ENCODE measurements at places on chromosomes 7 and 10. TPM values are rescaled to one million over a fixed set of nuclear protein-coding genes. Genes with fewer than 3 reads are reported as not detected.

DNA sequence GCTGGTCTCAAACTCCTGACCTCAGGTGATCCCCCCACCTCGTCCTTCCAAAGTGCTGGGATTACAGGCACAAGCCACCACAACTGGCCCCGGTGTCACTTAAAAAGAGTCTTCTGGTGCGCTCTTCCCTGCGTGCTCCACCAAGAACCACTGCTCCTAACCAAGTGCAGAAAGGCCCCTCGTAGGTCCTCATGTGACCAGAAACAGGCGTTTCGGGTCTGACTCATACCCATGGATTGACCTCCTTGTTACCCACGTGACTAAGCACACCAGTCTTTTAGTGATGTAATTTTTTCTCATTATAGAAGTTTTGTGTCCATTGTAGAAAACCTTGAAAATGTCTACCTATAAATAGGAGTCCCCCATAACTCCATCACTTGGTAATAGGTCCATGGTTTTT lies 13.9 kb downstream of the FKBP6 start:
- DNase-seq = no peak

GRCh38 chr7:127657500-127657899 lies 5.5 kb downstream of the SND1 start:
- DNase-seq = no peak

DNA sequence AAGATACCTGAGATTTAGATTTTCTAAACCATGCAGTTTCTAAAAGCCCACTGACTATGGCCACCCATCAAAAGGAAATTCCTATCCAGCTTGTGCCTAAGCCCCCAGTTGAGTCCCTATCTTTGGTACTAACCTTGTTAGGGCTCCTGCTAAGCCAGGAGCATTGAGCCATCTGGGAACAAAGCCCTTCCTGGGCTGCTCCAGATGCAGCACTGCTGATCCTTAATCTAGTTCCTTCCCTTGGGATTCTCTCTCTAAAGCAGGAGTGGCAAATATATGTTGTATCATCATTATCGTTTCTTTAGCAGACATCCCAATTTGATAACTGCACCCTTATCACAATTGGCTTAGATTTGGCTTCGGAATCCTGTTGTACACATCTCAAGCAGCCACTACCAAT lies 24.7 kb upstream of the PDLIM1 start:
- DNase-seq = no peak

- no peak for DNase-seq
Measured at GRCh38 chr10:13788711-13789447, 202.1 kb downstream of the PRPF18 start.

DNA sequence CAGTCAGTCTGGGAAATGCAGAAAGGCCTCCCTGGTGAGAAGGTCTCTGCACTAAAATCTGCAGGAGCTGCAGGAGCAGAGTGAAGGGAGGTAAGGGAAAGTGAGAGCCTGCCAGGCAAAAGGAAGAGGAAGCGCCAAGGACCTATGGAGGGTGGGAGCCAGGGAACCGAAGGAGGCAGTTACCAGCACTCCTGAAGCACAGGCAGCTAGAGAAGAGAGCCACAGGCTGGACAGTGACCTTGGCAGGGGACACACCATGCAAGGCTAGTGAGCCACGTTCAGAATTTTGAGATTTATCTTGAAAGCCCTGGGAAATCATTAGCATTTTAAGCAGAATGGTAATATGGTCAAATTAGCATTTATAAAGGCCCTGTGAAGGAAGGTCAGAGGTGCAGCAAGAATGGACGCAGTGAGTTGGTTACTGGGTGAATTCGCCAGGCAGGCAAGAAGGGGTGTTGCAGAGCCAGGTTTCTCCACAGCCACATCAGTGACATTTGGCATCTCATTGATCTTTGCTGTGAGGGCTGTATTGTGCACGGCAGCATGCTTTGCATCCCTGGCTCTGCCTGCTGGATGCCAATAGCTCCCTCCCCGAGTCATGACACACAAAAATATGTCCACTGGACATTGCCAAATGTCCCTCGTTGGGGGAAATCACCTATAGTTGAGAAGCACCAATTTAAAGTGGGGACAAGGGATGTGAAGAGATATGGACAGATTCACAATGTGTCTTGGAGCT lies 54.7 kb upstream of the LANCL2 start:
- no peak for DNase-seq

GRCh38 chr7:135147899-135148721 lies at the start of gene TMEM140:
Gene TMEM140, plus strand, starts transcription at chr7:135148072. Its CDS starts 16,370 bp downstream, at chr7:135164442.
- DNase-seq = no peak

GRCh38 chr7:103346396-103346795 lies 1.0 kb upstream of the PSMC2 start:
- DNase-seq = no peak

DNA sequence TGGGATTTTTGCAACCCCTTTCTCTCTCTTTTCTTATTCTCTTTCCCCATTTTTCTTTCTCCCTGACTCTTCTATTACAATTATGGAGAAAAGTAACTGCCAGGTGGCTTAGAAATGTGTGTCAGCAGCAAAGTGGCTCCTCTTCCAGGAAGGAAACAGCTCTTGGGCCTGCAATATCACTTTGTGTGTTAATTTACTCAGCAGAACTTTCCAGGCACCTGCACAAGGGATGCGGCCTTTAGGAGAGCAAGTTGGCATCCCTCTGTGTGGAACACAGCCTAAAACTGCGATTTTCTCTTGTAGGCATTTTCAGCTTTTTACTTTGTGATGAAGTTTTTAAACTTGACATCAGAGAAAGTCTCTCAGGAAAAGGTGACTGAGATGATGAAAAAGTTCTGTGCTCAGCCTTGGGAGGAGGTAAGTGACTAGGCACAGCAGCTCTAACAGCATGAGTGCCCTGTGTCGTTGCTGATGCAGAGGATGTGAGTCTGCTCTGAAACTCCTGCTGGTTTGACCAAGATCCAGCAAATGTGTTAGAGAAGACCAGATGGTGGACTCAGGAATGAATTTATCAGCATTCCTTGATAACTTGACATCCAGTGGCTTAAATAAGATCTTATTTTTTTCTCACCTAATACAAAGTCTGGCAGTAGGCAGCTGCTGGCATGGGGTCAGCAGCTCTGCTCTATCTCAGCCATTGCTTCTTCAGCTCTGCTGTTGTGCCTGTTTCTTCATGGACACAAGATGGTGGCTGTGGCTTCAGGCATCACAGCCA lies 47.4 kb upstream of the CC2D2B start:
- DNase-seq = no peak

- DNase-seq = no peak
Measured at GRCh38 chr7:140601566-140602174, 38.9 kb downstream of the DENND2A start.

DNA sequence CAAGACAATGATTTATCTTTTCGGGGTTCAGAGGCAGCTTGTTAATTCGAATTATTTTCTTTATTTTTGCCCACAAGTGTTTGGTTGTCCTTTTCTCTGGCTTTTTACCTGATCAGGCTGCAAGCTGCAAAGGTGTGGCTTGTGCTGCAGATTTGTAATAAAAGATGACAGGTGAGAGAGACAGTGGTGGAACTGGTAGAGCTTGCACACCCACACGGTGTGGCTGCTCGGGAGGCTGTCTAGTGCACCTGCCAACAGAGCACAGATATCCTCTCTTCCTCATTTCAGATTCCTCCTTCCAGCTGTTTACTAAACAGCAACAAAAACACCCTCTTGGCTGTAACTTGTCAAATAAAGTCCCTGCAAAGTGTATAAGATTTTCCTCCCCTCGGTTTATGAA lies 9.2 kb downstream of the GJD4 start:
- DNase-seq = no peak

DNA sequence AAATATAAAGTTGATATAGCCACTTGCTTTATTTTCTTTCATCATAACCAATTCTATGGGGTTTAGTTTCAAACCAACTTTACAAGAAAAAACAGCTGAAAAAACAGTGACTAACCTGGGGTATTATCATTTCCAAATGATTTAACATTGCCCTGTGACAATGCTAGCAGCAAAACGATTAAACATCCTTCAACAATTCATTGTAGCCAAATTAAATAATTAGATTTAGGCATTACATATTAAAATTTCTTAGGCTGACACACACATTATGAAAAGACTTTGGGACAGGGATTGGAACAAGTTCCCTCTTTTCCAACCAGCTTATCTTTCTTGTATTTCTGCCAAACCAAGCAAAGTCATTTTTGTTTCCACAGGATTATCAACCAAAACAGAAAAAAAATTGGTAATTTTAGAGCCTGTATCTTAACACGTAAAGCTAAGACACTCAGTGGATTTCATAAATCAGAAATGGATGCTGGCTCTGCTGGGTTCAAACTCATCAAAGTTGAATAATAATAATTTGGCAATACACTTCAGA lies 84.0 kb downstream of the SEMA3D start:
- DNase-seq = no peak

DNA sequence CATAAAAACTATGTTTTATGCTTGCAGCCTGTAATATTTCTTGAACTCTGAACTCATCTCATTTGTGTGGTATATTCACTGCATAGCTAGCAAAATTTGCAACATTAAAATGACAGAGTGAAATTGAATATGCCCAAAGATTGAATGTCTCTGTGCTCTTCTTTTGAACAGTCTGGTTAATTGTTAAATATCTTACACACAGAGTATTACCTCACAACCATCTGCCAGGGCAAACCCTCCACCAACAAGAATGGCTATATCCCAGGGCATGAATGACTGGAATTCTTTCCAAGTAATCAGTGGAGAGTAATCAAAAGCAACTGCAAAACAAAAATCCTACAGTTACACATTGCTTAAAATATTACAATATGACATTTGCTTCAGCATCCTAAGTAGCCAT lies 76.9 kb downstream of the SLC13A1 start:
- DNase-seq = no peak

GRCh38 chr10:79069325-79070080 lies 737 bp downstream of the ZMIZ1 start:
- DNase-seq = peak; percentile 41

- no peak for DNase-seq
Measured at GRCh38 chr7:134320201-134320600, 3.5 kb upstream of the SLC35B4 start.

DNA sequence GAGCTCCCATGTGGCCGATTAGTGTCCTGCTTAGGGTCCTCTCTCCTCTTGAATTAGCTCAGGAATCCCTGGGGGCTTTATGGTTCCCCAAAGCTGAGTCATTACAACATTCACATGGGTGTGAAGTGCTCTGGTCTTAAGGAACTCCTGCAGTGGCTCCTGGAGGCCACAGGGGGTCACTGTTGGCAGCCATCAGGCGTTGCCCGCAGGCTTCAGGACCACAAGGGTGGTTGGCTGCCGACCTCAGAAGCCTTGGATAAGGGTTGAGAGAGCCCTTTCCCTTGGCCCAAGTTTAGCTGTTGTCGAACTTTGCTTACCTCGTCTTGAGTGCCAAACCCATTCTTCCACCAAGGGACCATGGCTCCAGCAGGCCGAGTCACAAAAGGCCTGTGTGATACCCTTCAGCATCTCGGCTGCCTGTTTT lies 61.7 kb downstream of the SH2D4B start:
- peak; percentile 59 for DNase-seq

- no peak for DNase-seq
Measured at GRCh38 chr10:76786504-76787072, 851.0 kb downstream of the KCNMA1 start.

- DNase-seq = peak; percentile 38
Measured at GRCh38 chr7:30285536-30286284, 1.3 kb downstream of the ZNRF2 start.

DNA sequence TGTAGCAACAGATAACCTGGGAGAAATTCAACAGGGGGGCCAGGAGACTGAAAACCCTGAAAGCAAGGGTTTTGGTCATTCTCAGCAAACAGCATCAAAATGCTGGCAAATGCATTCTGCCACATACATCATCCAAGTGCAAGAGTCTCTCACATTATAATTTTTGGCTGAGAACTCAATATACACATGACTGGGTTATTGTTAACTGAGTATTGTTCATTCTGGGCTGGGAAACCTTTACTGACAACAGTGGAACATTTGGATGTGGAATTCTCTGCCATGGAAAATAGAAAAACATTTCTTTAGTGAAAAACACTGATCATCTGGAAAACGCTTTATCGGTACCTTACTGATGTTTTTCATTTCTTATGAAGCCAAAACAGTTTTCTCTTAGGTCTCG lies 73.1 kb upstream of the MET start:
- DNase-seq = no peak

- no peak for DNase-seq
Measured at GRCh38 chr7:71652510-71652909, 520.6 kb downstream of the GALNT17 start.

GRCh38 chr7:48280100-48280499 lies 108.8 kb downstream of the ABCA13 start:
- DNase-seq = no peak

GRCh38 chr7:89837515-89837914 lies 316.8 kb upstream of the STEAP1 start:
- DNase-seq = no peak

DNA sequence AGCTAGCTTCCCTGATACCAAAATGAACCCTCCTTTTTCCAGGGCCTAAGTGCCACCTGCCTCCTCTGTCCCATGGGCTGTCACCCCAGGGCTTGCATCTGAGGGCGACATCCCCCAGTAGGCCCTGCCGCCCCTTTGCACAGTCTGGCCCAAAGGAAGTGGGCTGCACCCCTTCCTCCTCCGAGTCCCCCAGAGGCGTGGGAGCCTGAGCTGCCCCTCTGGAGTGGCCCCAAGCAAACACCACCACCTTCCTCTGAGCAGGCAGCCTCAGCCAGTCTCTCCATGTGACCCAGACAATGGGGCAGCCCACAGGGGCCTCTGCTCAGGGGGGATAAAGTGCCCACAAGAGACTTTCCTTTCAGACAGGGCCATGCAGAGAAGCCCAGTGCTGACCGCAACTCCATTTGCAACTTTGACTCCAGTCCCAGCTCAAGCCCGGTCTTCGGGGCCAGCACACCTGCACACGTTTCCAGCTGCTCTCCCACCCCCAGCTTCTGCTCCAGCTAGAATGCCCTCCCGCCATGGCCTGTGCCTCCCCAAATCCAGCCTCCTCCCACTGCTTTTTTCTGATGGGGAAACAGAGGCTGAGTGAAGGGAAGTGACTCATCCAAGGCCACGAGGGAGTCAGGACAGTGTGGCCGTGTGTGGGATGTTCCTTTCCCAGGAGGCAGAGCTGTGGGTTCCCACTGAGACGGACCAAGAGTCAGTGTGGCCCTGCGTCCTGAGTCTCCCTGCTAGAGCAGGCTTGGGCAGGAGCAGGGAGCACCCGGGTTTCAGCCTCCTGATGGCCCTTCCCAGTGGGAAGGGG lies 111.9 kb downstream of the ZMIZ1 start:
- DNase-seq = no peak

- no peak for DNase-seq
Measured at GRCh38 chr7:96349572-96349971, 27.7 kb upstream of the SLC25A13 start.

- DNase-seq = no peak
Measured at GRCh38 chr7:155722118-155722517, 77.7 kb downstream of the RBM33 start.

The PUS7 gene
- 25.4 TPM for polyA plus RNA-seq

The TRIM24 gene
- 68.1 TPM for polyA plus RNA-seq

The MACC1 gene
- 10.8 TPM for polyA plus RNA-seq

The FOXP2 gene
- polyA plus RNA-seq = 7.4 TPM

The FRMD4A gene
- 85.8 TPM for polyA plus RNA-seq

The KEL gene
- 3.8 TPM for polyA plus RNA-seq

The SLC13A1 gene
- 33.5 TPM for polyA plus RNA-seq

The TUBB8 gene
- polyA plus RNA-seq = 1.1 TPM

The CABCOCO1 gene
- 2.8 TPM for polyA plus RNA-seq

The ARHGEF35 gene
- polyA plus RNA-seq = 24.0 TPM

The SEC23IP gene
- polyA plus RNA-seq = 77.7 TPM

The MRC1 gene
- polyA plus RNA-seq = 9.5 TPM

The FRAT1 gene
- polyA plus RNA-seq = 2.5 TPM

The SUGCT gene
- 14.0 TPM for polyA plus RNA-seq

The AGBL3 gene
- 17.1 TPM for polyA plus RNA-seq
